Breast epithelium (tissue), 4 donors: ENCODE measurements at places on chromosomes 12 and 14.

DNA sequence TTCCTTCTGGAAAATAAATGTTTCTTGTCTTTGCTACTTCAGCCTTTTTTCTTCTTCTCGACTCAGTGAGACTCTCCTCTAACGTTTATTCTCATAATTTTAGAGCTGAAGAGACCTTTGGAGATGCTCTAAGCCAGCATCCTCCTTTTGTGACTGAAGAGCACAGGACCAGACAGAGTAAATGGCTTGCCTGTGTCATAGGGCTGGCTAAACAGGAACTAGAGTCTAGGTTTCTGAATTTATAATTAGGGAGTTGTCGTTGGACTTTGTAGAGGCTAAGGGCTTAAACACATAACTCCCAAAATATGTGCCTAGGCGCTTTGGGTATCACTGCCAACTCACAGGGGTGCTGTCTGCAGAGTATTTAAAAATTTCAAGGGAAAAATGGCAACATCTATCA, 98.5 kb downstream of the FGD4 start:
- H3K36me3 ChIP-seq: no peaks in the 10 kb centered on the region
- H3K27ac ChIP-seq: no peak overlapping the region
- H3K27me3 ChIP-seq: no peaks in the 10 kb centered on the region
- DNase-seq: no peak
- H3K4me3 ChIP-seq: no peak overlapping the region

GRCh38 chr14:22319526-22320361, 269.3 kb downstream of the DAD1 start:
- no peak for DNase-seq
- no peaks in the 10 kb centered on the region for H3K4me1 ChIP-seq
- no peaks in the 10 kb centered on the region for H3K36me3 ChIP-seq
- H3K27me3 ChIP-seq: no peaks in the 10 kb centered on the region
- no peak overlapping the region for H3K27ac ChIP-seq

DNA sequence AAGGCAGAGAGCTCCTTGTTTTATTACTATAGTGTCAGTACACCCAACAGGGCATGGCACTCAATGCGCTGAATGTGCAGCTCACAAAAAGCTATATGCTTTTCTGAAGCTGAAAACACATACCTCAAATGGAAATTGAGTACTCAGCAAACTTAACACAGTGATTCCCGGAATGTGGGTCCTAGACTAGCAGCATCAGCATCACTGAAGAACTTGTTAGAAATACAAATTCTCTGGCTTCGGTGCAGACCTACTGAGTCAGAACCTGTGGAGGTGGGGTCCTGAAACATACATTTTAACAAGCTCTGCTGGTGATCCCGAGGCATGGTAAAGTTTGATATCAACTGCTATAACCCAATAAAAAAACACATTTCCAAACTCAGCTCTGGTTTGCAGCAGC, 14.9 kb downstream of the RERG start:
- no peaks in the 10 kb centered on the region for H3K27me3 ChIP-seq
- H3K4me3 ChIP-seq: no peak overlapping the region
- H3K36me3 ChIP-seq: no peaks in the 10 kb centered on the region
- no peaks in the 10 kb centered on the region for H3K4me1 ChIP-seq
- DNase-seq: no peak

DNA sequence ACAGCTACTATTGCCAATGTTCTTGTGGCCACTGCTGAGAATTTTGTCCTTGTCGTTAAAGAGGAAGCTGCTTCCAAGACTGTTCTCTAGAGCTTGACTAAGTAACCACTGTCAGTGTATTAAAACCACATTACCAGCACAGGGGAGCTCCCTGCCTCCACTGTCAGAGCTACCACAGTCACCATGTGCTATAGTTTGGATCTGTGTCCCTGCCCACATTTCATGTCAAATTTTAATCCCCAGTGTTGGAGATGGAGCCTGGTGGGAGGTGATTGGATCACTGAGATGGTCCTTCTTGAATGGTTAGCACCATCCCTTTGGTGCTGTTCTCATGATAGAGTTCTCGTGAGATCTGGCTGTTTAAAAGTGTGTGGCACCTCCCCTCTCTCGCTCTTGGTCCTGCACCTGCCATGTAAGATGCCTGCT, 23.2 kb upstream of the RAP1B start:
- no peak for DNase-seq
- H3K4me3 ChIP-seq: no peak overlapping the region
- no peaks in the 10 kb centered on the region for H3K4me1 ChIP-seq
- no peaks in the 10 kb centered on the region for H3K36me3 ChIP-seq
- no peak overlapping the region for H3K27ac ChIP-seq

DNA sequence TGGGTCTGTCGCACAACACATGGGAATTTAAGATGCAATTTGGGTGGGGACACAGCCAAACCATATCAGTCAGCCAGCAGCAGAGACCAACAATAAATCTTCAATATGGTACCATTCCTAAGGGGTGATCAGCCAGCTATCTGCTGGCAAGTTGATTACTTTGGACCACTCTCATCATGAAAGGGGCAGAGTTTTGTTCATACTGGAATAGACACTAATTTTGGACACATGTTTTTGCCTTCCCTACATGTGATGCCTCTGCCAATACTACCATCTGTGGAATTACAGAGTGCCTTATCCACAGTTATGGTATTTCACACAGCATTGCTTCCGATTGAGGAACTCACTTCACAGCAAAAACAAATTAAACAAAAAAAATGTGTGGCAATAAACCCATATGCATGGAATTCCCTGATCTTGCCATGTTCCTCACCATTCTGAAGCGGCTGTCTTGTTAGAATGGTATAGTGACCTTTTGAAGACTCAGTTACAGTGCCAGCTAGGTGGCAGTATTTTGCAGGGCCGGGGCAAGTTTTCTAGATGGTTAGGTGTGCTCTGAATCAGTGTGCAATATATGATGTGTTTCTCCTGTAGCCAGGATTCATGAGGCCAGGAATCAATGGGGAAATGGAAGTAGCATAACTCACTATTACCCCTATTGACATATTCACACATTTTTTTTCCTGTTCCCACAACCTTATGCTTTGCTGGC, 179.0 kb upstream of the IGF1 start:
- no peak overlapping the region for H3K4me3 ChIP-seq
- no peak for DNase-seq
- no peaks in the 10 kb centered on the region for H3K36me3 ChIP-seq
- H3K27me3 ChIP-seq: no peaks in the 10 kb centered on the region
- H3K27ac ChIP-seq: no peak overlapping the region

- H3K27ac ChIP-seq: no peak overlapping the region
- H3K36me3 ChIP-seq: no peaks in the 10 kb centered on the region
- no peaks in the 10 kb centered on the region for H3K4me1 ChIP-seq
- no peaks in the 10 kb centered on the region for H3K27me3 ChIP-seq
- DNase-seq: no peak
Observed at GRCh38 chr12:117903110-117903840, 65.5 kb downstream of the KSR2 start.

DNA sequence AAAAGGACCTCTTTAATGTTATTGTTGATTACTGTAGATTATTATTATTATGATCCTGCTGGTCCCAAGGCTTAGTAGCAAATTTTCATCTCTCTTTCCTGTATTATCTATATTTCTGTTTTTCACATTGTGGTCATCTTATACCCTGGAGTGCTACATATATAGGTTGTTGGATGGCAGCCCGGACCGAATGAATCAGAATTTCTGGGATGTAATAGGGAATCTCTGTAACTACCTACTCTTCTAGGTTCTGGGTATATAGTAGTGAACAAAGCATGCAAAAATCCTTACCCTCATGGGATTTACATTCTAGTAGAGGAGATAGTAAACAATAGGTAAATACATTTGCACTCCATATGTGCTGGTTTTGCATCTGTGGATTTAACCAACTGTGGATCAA, 31.4 kb downstream of the NUBPL start:
- H3K4me1 ChIP-seq: no peaks in the 10 kb centered on the region
- no peak overlapping the region for H3K27ac ChIP-seq
- no peak overlapping the region for H3K4me3 ChIP-seq
- no peaks in the 10 kb centered on the region for H3K27me3 ChIP-seq
- H3K36me3 ChIP-seq: no peaks in the 10 kb centered on the region
- DNase-seq: no peak
